ENCODE measurements at places on chromosomes 13 and 19.

DNA sequence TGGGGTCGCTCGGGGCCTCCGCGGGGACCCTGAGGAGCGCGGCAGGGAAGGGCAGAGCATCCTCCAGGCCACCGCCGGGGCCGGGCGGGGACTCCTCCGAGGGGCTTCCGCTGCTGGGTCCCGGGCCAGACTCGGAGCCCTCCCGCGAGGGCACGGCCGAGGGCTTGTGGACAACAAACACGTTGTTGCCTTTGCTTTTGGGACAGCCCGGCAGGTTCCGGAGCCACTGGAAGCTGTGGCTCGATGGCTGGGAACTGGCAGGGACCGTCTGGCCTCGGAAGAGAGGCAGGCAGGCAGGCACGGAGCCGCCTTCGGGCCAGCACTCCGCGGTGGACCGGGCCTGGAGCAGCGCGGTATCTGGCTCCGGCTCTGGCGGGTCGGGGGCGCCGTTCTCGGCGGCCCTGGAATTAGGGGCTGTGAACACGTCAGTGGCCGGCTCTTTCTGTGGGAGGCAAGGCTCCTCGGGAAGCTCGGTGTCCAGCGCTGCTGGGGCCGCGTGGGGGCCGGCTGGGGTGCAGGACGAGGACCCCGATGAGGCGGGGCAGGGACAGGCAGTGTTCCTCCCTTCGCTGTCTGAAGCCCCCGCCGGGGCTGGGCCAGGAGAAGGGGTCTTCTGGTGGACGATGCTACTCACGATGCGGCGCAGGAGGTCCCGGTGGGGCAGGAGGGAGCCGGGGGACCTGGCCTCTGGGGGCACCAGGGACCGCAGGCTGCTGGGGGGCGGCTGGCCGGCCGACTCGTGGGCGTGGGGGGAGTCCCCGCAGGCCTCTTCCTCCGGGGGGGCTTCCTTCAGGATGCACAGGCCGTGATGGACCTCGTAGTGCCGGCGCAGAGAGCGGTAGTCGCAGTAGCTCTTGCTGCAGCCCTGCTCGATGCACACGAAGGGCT is 27.6 kb downstream of the ZNF541 start:
- DNase-seq: no peak

DNA sequence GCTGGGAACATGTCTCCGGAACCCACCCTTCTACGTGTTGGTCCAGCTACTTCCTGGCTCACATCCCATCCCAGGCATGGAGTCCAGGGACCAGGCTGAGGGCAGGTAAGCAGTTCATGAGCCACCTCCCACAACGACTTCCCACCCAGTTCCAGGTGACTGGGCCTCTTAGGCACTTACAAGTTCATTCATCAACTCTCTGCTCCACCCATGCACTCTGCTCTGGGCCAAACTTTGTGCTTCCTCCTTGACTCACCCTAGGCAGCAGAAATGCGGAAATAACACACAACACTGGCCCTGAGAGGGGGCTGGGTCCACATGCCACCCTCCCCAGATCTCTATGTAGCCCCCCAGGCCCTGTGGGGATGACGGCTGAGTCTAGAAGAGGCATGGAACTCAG is 20.5 kb downstream of the IQCN start:
- peak; percentile 16 for DNase-seq

GRCh38 chr19:28416245-28416644 is 796.7 kb downstream of the UQCRFS1 start:
- DNase-seq: no peak

GRCh38 chr19:35088131-35088913 is 27.3 kb upstream of the FXYD3 start:
- DNase-seq: no peak

DNA sequence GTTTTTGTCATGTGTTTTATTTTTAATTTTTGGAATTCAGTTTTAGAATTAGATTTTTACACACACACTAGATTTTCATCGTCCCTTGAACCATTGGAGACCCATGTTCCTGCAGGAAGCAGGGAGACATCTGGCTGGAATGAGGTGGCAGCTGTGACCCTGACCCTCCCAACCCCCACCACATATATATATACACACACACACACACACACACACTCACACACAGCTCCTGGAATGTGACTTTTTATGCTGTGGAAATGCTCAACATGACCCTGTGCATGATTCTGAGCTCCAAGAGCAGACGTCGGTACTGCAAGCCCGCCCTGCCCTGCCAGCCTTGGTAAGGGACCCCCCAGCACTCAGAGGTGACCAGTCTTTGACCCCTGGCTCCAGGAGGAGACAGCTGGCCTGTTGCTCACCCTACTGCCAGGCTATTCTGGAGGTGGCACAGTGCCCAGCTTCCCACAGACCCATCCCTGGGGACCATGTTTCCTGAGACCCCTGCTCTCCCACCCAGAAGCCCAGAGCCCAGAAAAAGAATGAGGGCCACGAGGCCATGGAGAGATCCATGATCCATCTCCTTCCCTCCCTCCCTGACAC is 103.2 kb upstream of the VSTM2B start:
- DNase-seq: no peak

- DNase-seq: peak; percentile 83
These were observed at the start of gene APOE for GRCh38 chr19:44905437-44906160. TSS of gene APOE (plus strand) at chr19:44905796. CDS start at chr19:44906625, 829 bp downstream.

DNA sequence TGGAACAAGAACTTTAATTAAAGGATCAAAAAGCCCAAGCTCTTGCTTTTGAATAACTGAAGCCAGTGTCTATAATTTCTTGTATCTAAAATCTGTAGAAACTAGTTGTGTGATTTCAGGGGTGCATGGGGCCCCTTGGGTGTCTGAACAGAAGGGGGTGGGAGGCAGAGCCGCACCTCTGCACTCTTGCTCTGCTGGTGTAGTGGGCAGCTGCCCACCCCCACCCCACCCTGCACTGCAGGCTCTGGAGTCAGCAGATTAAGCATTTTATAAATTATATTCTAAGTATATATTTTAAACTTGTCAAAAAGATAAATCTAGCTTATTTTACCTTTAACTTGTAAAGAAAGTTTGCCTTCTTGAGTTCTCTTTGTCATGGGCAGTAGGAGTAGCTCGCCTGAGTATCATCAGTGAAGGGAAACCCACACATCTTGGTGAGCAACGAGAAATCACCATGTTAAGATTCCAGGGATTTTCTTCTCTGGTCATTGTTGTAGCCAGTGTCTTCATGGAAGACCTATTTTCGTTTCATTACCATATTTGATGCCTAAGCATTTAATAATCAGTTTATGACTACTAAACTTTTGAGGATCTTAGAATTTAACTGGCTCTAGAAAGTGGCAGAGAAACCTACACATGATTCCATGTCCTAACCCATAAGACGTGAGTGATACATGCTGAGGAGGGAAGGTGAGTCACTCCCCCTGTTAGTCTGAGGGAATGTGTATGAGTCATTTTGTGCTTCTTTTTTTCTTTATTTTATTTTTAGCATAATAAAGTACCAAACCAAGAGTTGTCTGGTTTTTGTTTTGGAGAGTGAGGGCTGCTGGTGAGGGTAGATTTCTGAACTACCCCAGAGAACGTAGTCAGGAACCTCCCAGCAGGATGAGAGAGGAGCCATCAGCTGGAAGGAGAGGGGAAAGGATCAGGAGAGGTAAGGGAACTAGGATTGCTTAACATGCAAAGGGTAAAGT is 7.7 kb downstream of the UBE2L5 start:
- DNase-seq: peak; percentile 61

DNA sequence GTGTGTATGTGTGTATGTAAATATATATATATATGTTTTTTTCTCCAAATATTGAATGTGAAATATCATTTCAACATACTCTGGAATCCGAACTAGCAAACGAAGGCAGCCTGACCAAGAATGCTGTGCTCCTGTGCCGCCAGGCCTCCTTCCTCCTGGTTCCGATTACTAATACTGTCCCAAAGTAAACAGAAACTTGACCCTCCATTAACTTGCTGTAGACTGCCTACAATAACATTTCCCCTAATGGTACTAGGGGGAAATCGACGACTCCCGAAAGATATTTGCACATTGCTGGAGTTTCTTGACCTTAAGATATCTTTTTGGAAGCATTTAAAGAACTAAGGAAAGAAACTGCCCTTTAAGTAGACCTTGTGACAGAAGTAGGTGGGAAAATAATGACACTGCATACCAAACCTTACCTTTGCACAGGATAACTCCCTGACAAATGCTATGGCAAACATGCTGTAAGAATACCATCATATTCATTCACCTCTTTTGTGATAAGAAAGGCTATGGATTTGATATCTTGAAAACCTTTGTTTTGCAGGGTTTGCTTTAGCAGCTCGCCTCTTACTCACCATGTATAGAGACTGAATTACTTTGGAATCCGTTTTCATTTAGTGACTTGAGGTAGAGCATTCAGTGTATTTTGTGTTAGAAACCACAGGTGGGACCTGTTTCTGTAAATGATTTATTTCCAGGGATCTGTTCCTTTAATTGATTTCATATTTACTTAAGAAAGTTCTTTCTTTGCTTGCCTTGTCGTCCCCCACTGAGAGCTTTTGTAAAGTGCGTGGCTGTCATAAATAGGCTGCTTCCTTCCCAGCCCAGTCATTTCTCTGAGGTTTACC is 80.1 kb downstream of the KLF5 start:
- DNase-seq: no peak

DNA sequence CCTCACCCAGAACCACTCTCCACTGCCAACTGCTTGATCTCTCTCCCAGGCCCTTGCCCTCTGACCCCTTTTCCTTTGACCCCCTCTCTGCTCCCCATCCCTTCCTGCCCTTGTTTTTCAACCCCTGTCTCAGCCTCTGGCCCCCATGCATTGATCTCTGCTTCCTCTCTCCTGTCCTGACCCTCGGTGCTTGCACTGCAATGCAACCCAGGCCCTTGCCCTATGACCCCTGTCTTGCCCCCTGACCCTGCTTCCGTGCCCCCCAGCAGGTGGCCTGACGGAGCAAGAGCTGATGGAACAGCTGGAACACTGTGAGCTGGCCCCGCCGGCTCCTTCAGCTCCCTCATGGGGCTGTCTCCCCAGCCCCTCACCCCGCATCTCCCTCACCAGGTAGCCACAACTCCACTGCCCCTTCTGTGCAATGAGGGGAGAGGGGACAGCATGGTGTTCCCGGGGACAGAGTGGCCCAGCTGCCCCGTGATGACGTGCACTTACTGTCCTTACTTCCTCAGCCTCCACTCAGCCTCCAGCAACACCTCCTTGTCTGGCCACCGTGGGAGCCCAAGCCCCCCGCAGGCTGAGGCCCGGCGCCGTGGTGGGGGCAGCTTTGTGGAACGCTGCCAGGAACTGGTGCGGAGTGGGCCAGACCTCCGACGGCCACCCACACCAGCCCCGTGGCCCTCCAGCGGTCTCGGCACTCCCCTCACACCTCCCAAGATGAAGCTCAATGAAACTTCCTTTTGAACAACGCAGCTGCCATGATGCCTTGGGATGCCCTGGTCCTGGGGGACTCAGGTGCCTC is 10.5 kb upstream of the LTBP4 start:
- no peak for DNase-seq

GRCh38 chr19:33683881-33684537 is 62.3 kb downstream of the CHST8 start:
- DNase-seq: no peak

DNA sequence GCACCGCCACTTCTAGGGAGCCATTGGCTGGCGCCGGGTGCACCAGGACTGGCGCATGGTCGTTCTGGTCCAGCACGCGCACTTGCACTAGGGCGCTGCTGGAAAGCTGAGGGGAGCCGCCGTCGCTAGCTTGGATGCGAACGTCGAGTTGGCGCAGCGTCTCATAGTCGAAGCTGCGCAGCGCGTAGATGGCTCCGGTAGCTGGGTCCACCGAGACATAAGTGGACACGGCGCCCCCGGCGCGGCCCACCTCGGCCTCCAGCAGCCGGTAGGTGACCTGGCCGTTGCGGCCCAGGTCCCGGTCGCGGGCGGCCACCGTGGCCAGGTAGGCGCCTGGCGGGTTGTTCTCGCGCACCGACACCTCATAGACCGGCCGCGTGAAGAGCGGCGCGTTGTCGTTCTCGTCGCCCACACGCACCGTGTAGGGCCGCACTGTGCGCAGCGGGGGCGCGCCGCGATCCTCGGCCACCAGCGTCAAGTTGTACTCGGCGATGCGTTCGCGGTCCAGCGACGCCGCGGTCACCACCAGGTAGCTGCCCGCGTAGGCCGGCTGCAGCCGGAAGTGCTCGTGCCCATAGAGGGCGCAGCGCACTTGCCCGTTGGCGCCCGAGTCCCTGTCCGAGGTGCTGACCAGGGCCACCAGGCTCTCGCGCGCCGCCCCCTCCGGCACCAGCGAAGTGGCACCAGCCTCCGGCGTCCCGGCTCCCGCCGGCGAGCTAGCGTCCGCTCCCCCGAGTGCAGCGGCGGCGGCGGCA is 1.7 kb downstream of the PCDH8 start:
- DNase-seq: peak; percentile 52

- DNase-seq: no peak
These were observed 14.4 kb upstream of the AKAP8 start for GRCh38 chr19:15393963-15394362.

DNA sequence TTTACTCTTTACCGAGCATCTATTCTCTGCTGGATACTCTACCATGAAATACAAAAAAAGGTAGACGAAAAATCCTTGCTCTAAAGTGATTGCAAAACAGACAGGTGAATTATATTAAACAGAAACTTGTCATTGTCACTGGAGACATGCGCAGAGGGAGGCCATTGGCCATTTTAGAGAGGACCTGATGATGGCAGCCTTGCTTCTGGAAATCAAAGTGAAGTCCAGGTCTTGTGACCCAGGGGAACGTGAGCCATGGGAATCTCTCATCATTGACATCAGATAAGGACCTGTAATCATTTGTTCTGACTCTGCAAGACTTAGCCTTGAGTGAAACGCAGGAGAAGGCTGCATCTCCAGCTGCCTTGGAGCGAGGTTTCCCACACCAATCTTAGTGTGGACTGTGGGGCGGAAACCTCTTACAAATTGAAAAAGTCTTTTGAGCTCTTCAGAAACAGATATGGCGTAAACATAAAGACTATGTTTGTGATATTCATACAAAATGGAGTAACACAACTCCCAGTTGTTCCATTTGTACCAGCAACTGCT is 16.8 kb upstream of the SLC46A3 start:
- DNase-seq: no peak

DNA sequence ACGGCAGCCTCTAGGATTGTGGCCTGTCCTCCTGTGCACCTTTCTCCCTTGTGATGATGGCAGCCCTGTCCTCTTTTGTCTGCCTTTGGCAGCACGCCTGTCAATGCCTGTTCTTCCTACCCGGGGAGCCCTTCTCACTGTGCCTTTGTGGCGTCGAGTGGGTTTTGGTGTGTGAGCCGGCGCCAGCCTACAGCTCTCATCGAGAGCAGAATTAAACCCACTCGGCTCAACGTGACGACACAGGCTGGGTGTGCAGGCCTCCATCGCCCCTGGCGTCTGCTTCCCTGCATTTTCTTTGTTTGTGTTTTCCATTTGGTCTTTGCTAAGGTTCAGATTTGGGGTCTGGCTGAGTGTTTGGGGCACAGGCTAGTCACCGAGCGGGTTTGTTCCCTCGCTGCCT is 34.4 kb downstream of the AP1M1 start:
- DNase-seq: no peak

- DNase-seq: peak; percentile 54
These were observed 14.2 kb downstream of the CHERP start for GRCh38 chr19:16527971-16528521.
